ENCODE measurements at places on chromosomes 11 and 22.

DNA sequence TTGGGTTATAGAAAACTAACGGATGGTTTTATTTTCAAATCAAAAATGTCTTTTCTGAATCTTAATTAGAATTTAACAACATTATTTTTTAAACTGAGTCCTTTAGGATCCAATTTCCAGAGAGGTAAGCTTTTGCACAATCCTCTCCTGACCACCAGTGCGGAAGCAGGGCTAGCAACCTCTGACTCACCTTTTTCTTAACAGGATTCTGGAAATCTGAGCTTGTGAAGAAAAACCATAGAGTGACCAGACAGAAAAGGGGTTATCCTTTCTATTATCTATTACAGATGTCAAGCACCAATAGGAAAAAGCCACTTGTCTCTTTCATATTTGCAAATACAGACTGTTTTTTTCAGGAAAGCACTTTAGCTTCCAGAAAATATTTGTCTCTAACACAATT, 25.3 kb downstream of the ALG9 start:
- DNase-seq = no peak

DNA sequence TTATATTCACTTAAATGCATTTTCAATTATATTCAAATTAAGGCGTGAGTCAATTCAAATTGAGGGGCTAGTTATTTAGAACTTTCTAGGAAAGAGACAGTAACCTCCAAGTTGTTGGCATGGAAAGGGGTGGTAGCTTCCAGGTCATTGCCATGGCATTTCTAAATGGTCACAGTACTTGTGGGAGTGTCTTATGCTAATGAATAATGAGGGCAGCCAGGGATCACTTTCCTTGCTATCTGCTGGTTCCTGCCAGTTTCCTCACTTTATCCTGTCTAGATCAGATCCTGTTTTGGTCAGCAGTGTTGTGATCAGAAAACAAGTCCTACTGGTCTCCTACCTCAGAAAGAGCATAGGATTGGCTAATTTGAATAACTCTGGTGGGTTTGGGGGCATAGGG, 21.8 kb upstream of the RNASEH2C start:
- DNase-seq = no peak

DNA sequence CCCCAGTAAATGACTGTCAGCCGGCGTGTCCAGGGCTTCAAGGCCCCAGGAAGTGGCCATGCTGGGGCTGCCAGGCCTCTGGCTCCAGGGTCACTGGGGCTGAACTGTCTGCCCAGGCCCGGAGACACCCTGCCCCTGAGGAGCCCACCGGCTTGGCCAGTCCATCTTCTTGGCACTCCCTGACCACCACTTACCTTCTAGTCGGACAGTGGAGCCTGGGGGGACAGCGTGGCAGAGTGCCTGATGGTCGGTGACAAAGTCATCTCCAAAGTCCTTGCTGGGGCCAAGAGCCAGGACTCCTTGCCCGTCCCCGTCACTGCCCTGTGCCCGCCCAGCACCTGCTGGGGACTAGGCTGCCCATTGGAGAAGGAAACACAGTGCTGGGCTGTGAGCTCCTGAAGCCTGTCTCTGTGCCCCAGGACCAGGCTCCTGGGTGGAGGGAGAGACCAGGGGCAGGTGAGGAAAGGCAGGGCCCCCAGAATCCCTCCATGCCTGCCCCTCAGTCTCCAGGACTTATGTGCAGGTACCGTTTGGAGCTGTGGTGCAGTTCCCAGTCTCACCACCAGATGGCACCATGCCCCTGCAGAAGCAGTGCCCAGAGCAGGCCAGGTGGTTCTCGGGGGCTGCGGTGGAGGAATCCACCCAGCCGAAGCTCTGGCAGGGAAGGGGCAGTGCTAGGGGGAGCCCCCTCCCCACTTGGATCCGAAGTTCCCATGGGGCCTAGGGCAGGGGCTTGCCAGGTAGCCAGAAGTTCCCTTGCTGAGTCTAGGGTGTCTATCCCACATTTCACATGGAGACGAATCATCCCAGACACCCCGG, 6.0 kb upstream of the CCDC188 start:
- DNase-seq = peak; percentile 68

DNA sequence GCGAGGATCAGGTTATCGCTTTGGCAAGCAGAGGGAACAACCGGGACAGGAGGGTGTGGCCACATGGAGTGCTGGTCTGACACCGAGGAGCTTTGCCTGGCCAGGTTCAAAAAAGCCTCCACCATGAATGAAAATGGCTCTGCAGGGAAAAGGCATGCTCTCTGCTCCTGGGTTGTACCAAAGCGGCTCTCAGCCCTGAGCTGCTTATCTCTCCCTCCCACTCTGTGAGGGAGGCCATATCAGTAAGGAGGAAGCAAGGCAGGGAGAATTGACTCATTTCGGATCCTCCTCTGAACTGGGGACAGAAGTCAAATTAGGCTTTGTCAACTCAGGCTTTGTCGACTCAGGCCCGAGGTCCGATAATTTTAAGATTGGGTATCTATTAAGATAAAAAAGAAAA, 82.9 kb upstream of the CRTAM start:
- no peak for DNase-seq

GRCh38 chr11:18523084-18523483, 3.7 kb downstream of the TSG101 start:
- DNase-seq = no peak

- DNase-seq = no peak
Measured at GRCh38 chr11:67120456-67120855, 1.4 kb downstream of the KDM2A start.

GRCh38 chr11:20309231-20310025, 54.1 kb upstream of the HTATIP2 start:
- no peak for DNase-seq

DNA sequence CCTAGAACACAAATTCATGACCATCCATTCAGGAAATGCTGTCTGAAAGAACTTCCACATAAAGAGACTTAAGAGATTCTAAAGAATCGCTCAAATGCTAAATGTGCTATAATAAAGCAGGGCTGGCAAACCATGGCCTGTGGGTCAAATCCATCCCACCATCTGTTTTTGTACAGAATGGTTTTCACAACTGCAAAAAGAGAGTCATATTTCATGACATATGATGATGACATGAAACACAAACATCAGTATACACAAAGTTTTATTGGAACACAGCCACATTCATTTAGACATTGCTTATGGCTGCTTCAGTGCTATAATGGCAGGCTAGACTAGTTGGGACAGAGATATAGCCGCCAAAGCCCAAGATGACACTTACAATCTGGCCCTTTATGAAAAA, 85.1 kb downstream of the RRAS2 start:
- no peak for DNase-seq

DNA sequence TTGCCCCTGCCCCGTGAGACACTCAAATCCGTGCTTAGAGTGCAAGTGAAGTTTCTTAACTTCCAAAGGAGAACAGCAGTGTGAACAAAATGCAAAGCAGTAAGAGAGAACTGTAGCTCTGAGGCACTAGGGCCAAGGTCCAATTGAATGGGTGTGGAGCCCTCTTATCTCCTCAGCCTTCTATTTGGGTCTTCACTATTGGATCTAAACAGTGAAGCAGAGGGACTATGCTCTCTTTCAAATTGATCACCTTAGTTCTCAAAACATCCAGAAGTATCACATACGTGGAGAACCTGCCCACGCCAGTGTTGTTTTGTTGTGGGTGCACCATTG, 49.6 kb downstream of the C22orf31 start:
- DNase-seq = no peak

DNA sequence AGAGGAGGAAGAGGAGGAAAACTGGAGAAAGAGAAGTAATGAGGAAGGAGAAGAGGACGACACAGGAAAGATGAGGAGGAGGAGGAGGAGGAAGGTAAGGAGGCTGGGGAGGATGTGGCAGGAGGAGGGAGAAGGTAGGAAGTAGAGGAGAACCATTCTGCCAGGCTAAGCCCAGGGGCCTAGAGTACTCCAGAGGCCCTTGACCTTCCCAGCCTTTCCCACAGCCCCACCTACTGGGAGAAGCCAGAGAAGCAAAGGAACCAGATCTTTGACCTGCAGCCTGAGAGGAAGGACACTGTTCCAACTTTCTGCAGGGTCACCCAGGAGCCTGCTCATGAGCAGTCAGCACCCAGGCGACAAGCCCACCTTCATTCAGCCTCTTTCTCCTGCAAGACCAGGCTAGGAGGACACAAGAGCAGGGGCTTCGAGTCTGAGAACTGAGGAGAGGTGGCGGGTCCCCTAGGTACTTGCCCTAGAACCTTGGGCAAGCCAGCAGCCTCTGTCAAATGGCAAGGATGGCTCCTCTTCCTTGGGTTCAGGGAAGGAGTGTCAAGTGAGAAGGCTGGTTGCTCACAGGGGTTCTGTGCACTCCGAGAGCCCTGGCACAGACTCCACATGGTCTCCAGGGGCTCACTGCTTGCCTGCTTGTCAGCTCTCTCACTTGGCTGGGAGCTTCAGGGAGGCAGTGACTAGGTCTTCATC, 27.9 kb upstream of the OAF start:
- DNase-seq = no peak

Measured in T-helper 2 cell (primary cell).